ENCODE measurements at places on chromosomes 7 and 10.

GRCh38 chr7:107469929-107470328, at the start of gene GPR22:
TSS of gene GPR22 (plus strand) at chr7:107470057. CDS start at chr7:107474061, 4,004 bp downstream.
- DNase-seq: no peak

- DNase-seq: no peak
Observed at GRCh38 chr7:49091519-49091918, 167.2 kb downstream of the CDC14C start.

- DNase-seq: no peak
Observed at GRCh38 chr10:118977835-118978234, 51.7 kb upstream of the NANOS1 start.

GRCh38 chr7:104984585-104985258, 29.3 kb upstream of the KMT2E start:
- DNase-seq: no peak

DNA sequence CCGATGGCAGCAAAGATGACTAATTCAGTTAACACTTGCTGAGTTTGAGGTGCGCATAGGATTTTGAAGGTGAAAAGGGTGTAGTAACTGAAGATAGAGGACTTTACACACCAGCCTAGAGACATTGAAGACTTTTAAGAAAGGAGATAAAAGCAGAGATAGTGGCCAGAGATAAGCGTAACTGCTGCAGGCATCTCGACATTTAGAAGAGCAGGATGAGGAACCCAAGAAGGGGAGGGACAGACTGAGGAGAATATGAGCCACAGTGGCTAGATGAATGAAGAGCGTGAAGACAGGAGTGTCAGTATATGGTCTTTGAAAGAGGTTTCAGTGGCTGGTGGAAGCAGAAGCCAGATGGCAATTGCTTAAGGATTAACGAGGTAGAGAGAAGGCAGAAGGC, 71.6 kb downstream of the CELF2 start:
- no peak for DNase-seq

DNA sequence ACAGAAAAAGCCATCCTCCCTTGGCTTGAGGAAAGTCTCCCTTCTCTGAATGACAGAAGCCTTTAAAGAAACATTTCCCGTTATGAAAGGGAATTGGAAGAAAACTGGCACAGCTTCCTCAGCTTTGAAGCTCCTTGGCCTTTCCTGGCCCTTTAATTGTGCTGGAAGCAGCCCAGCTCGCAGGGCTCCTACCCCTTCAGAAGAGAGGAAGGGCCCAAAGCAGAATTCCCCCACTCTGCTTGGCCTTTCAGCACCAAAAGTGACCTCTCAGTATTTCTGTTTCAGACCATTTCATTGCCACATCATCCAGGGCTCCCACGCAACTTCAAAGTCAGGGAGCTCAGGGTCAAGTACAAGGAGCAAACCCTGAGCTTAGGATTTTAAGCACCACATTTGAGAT, 4.2 kb downstream of the AFAP1L2 start:
- DNase-seq: no peak

DNA sequence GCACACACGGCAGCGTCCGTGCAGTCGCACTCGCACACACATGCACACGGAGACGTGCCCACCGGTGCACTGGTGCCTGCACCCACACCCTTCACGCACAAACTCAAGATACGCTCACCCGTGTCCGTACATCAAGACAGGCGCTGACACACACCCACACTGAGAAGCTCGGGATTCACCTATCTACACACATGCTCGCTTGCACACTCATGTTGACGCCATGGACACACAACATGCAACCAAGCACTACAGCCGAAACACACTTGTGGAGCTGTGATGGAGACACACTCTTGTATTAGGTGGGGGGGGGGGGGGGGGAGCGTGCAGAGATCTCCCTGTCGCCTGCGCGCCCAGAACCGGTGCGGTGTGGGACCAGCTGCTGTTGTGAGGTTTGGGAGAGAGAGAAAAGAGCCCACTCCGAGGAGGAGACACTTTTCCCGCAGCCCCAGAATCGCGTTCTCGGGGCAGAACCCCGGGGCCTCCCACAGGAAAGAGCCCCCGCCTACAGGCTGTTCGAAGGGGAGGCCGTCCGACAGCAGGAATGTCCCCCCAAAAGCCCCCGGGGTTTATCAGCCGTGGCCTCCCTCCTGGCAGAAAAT, 605 bp upstream of the NFKB2 start:
- DNase-seq: peak; percentile 62

DNA sequence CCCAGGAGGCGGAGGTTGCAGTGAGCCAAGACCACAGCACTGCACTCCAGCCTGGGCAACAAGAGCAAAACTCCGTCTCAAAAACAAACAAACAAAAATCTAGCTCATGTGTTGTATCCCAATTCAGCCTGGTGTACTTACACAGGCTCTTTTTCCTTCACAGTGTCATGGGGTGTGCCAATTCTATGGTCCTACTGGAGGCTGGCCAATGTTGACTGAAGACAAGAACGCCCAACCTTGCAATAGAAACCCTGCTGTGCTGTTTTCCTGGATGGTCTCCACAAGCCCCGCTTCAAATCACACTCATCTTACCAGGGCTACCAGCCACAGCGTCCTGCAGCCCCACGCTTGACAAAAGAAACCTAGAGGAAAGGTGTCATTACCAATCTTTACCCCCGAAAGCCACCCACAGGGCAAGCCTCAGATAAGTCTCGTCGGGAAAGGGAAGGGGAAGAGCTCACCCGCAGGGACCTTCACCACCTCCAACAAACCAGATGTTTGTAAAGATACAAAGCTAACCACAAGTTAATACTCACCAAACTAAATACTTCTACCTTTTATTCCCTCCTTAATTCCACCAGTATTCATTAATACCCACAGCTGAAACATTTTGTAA, 64.8 kb downstream of the TNS3 start:
- no peak for DNase-seq

DNA sequence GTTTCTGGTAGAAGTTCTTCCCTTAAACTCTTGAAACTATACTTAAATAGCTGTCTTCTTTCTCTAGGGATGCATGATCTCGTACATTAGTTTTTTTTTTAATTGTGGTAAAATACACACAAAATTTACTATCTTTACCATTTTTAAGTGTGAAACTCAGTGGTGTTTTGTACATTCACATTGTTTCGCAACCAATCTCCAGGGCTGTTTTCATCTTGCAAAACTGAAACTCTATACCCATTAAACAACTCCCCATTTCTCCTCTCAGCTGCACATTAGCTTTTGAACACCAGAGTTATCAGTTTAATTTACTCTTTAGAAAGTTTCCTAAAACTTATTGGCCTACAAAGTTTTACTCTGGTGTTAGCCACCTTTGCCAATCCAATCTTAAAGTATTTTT, 45.5 kb upstream of the PRKAR2B start:
- no peak for DNase-seq

GRCh38 chr10:77636282-77636966, 1.2 kb downstream of the KCNMA1 start:
- DNase-seq: peak; percentile 57

GRCh38 chr7:87411186-87411585, 64.3 kb downstream of the ABCB4 start:
- DNase-seq: no peak

Measured in ELR (cell line).